T-helper 22 cell (primary cell): ENCODE measurements at places on chromosomes 11 and 22.

- DNase-seq = no peak
Measured at GRCh38 chr11:57237204-57237681, at the start of gene APLNR. Gene APLNR (minus strand): TSS chr11:57237250. CDS start chr11:57237004, 246 bp downstream.

DNA sequence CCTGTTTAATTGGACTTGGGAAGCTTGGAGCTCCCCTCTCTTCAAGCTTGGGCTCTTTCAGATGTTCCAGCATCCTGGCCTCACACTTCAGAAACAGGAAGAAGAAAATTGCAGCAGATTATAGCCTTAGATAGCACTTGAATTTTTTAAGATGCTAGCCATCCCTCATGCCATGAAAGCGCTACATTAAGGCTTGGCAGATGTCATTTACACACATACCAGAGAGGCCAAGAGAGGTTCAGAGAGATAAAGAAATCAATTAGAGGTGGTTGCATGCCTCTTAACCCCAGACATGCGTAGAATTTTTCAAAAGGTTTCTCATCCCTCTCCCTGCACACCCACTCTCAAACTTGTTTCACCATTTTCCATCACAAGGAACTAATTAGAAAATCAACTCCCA, 31.9 kb upstream of the DBX1 start:
- DNase-seq = no peak

- DNase-seq = no peak
Measured at GRCh38 chr11:127074151-127074761, 73.7 kb upstream of the KIRREL3 start.

- no peak for DNase-seq
Measured at GRCh38 chr11:125358254-125358840, 137.7 kb downstream of the FEZ1 start.

- DNase-seq = no peak
Measured at GRCh38 chr11:72958791-72959190, 144.6 kb downstream of the ATG16L2 start.

- peak; percentile 54 for DNase-seq
Measured at GRCh38 chr11:68843703-68844312, 2.1 kb upstream of the CPT1A start.

DNA sequence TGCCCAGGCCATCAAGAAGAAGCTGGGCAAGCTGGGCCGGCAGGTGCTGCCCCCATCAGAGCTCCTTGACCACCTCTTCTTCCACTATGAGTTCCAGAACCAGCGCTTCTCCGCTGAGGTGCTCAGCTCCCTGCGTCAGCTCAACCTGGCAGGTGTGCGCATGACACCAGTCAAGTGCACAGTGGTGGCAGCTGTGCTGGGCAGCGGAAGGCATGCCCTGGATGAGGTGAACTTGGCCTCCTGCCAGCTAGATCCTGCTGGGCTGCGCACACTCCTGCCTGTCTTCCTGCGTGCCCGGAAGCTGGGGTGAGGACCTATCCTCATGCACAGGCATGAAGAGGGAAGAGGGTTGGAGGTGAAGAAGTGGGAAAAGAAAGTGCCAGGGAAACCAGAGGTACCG, 5.3 kb upstream of the NHERF4 start:
- DNase-seq = no peak

- DNase-seq = no peak
Measured at GRCh38 chr11:3154001-3154599, 11.0 kb downstream of the OSBPL5 start.

DNA sequence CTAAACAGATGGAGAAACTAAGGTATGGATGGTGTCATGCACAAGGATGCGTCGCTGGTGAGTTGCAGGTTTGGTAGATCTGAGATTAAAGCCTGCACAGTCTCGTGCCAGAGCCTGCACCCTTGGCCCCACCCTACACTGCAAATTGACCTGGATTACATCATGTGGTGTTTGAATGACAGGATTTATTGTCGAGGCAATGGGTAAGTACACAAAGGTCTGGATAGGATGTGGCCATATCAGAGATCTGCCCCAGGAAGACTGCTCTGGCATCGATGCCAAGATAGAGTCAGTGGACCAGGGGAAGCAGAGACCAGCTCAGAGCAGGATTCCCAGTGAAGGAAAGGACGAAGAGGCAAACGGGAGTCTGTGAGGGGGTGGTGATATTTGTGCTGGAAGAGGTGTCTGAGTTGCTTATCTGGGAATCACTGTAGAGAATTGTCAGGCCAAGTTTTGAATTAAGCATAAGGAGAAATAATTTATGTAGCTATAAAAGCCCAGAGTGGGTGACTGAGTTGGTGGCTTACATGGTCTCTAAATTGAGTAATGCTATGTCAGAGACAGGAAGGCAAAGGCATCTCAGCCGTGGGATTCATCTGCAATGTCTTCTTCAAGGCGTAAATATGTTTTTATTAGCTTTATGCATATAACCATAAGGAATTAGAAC, 499.6 kb upstream of the B3GAT1 start:
- DNase-seq = no peak

- DNase-seq = peak; percentile 54
Measured at GRCh38 chr22:31248138-31248745, 36.1 kb downstream of the LIMK2 start.

DNA sequence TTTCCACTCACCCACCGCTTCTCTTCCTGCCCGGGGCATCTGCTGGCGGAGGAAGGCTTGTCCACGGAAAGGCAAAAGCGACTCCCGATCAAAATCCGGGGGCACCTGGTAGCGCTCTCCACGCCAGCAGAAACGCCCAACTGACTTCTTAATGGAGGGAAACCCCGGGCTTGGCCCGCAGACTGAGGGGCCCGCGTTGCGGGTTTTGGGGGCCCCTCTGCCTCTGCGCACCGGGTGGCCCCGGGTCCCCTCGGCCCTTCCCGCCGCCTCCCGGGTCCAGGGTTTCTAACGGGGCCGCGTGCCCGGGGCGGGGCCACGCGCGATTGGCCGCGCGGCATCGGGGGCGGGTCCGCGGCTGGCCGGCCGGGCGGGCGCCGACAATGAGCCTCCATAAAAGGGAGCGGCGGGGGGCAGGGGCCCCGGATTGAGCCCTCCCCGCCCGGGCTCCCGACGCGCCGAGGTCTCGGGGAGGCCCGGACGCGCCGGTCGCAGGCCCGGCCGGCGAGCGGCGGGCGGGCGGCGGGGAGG, at the start of gene SPINDOC:
TSS of gene SPINDOC (plus strand) at position 422 of the 528 bp plus-strand sequence. CDS start 231 bp downstream, outside the sequence.
- DNase-seq = peak; percentile 62

GRCh38 chr11:116939499-116939898, 102.1 kb upstream of the APOA1 start:
- DNase-seq = no peak

DNA sequence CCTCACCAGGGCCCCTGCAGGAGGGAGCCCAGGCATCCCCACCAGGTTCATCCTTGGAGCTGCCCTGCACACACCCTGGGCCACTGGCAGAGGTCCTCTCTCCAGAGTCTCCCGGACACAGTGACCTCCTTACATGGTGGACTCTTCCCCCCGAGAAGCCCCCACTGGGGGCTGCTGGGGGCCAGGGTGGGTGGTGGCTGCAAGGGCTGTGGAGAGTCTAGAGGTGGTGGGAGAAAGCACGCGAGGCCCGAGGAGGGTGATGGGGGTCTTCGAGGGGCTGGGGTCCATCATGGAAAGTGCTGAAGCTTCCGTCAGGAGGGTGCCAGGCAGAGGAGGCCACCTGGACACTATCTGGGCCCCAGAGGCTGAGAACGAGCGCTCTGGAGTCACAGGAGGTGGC, 17.6 kb downstream of the PGA5 start:
- DNase-seq = no peak

- DNase-seq = no peak
Measured at GRCh38 chr11:73945396-73945795, 5.4 kb upstream of the DNAJB13 start.

DNA sequence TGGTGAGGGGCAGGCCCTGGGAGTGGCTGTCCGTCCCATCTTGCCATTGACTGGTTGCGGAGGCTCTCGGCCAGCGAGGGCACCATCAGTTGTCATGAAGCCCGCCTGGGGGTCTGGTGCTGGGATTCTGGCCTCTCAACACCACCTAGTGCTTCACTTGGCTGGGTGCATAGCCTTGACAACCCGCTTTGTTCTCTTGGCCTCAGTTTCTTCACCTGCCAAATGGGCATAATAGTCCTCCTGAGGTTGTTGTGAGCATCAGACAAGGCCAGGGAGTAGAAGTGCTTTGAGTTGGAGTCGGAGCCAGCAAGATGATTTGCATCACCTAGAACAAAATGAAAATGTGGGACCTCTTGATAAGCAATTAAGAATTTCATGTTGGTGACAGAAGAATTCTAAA, 1.5 kb upstream of the CACNA1I start:
- no peak for DNase-seq
